ENCODE measurements at places on chromosomes 12 and 14. TPM values are rescaled to one million over a fixed set of nuclear protein-coding genes. Genes with fewer than 3 reads are reported as not detected.
A peak's percentile ranks its signal among the peaks of the same experiment; 100 is the strongest.

Gene IAPP
- total RNA-seq = not detected

Gene PMCH
- not detected for total RNA-seq

Gene EPS8
- total RNA-seq = 20.7 TPM

Gene GPR162
- 5.3 TPM for total RNA-seq

Gene MIP
- not detected for total RNA-seq

Gene NPAS3
- total RNA-seq = 1.1 TPM

- no peak for DNase-seq
Measured at GRCh38 chr12:120064054-120064940, 52.3 kb downstream of the RAB35 start.

DNA sequence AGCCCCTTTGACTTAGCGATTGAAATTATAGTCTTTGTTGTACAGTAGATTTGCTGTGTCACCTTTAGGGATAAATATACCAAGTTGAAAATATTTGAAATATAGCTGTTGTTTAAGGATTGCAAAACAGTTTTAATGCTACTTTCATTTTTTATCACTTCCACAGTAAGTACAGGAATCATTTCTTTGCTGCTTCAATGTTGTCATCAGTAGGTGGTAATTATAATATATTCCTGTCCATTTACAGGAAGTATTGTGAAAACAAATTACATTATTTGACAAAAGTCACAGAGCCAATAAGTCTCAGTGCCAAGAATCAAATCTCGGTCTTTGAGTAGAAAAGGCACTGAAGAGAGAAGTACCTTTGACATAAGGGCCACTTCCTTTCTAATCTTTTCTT is 342.6 kb upstream of the RGS6 start:
- no peak for DNase-seq

Gene RFLNA
- total RNA-seq = 0.10 TPM

Gene HOXC9
- total RNA-seq = not detected

- DNase-seq = peak; percentile 73
Measured at GRCh38 chr12:93682846-93683261, 5.7 kb downstream of the CRADD start.

Gene ARG2
- total RNA-seq = 0.99 TPM

- no peak for DNase-seq
Measured at GRCh38 chr12:91565246-91565645, 382.6 kb upstream of the DCN start.

Data from left ventricle myocardium superior (tissue), 1 donor.